Stimulated activated CD4-positive, alpha-beta T cell treated with anti-CD3 and anti-CD28 coated beads, Interleukin-1b, Interleukin-23, amount 100 ng/mL, for 48 hours (primary cell): ENCODE measurements at places on chromosomes 2 and 18.

DNA sequence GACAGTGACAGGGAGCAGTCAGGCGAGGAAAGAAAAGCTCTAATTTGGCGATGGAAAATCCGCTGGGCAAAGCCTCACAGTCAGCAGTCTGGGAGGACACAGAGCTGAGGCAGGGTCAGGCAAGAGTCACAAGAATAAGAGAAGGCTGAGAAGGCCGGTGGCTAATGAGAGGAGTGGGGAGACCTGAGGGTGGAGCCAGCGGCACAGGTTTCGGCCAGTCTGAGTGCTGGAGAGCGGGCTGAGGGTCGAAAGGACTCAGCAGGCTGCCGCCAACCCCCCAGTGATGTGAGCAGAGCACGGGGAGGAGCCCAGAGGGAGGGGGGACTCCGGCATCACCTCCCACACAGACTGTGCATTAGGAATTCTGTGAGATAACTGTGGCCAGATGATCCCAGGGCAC is 500.6 kb upstream of the MYT1L start:
- DNase-seq, result no peak

DNA sequence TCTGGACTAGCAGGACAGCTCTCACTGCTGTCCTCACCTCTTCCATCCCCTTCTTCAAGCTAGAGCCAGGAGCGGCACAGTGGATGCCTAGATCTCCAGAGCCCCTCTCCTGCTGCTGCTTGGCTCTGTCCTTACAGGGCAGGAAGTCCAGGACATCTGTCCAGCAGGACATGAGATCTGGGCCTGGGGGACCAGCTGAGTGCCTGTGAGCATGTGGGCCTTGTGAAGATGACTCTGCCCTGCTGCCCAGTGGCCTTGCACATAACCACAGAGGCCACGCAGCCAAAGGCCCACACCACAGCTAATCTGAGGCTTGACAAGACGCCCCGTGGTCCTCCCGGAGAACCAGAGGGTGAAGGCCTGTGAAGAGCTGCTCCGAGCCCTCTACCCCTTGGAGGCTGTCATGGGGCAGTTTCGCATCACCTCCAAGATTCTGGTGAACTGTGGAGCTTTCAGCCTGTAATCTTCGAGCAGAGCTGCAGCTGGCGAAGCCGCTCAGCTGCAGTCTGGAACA is 516.7 kb upstream of the HS6ST1 start:
- no peak for DNase-seq

DNA sequence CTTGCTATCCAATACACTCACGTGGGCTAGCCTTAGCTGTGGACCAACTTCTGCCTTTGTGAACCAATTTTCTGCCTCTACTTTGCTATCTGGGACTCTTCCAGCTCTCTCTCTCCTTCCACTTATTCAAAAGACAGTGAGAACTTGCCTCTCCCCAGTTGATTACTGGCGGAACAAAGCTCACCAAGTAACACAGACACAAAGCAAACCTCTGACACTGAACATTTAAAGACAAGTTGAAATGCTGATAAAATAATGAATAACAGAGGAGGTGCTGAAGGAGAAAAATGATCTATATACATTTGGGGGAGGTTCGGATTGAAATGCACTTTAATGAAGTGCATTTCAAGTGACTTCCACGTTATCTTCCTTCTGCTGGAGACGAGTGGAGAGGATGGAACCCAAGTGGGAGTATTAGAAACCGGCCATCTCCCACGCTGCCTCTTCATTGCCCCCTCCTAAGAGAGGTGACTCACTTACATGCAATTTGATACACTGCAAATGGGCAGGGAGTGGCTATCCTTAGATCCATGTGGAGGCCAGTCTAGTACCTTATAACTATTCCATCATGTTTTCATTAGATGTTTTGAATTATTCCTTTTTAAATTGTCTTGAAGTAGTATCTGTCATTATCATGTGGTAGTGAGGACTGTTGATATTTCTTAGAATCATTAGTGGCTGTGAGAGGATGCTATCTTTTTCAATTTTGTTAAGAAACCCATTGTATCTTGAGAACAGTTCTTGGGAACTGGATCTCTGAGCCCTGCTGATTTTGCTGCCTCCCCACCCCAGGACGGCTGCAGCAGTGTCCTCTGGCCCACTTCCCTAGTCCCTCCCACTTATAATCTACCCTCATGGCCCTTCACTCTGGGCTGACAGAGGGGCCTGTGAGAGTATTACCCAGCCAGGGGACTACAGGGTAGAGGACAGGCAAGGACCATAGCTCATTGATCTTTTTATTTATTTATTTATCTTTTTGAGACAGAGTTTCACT is 6.0 kb upstream of the GLI2 start:
- no peak for DNase-seq

- DNase-seq, result no peak
Observed at GRCh38 chr2:223442847-223443246, 159.3 kb downstream of the SCG2 start.

GRCh38 chr18:45012286-45012685 is 331.6 kb downstream of the SETBP1 start:
- DNase-seq, result no peak

DNA sequence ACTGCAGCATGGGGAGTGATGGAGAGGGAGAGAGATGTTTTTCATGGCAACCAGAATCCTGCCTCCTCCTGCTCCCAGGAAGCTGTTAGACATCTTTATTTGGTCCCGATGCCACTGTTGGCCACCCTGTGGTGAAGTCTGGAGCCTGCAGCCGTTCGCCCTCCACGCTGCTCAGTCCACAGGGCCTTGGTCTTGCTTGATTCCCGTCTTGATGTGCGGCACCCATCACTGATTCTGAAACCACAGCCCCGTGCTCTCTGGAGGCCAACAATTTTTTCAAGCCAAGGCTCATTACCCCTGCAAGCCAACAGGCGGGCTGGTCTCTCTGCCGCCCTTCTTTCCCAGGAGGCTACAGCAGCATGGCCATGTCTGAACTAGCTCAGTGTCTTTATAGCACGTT is 24.5 kb downstream of the SIGLEC15 start:
- DNase-seq, result no peak

DNA sequence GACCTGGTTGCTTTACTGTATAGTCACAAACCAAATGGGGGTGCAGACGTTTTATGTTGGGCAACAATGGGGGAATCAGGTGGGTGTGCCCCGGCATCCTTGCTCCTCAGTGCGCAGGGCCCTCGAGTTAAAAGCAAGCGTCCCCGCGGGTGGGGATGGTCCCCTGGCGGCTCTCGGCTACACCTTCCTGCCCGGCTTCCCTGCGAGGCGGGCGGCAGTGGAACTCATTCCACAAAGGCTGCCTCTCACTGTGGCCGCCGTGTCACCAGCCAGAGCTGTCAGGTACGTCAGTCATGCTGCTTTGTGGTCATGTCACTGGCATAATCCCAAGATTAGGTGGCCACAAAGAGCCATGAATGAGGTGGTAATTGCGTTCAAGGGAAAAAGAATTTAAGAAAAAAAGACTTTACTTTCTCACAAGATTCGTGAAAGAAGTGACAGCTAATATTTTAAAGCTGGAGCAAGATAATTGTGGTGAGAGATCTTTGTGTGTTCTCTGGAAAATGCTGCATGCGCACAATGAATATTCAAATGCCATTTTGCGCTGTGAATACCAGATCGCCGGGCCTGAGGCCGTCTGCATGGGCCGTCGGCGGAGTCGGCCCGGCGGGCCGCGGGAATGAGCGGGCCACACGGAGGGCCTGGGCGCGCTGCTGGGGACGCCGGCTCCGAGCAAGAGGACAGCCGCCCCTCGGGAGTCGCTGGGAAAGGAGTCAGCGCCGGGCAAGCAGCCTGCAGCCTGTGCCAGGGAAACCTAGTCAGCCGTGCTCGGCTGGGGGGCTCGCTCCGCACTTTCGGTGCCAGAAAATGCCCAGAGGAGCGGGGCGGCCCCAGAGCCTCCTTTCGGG is 82.3 kb upstream of the LDLRAD4 start:
- peak; percentile 75 for DNase-seq

GRCh38 chr2:146844226-146844990 is 1000.4 kb upstream of the ACVR2A start:
- no peak for DNase-seq

DNA sequence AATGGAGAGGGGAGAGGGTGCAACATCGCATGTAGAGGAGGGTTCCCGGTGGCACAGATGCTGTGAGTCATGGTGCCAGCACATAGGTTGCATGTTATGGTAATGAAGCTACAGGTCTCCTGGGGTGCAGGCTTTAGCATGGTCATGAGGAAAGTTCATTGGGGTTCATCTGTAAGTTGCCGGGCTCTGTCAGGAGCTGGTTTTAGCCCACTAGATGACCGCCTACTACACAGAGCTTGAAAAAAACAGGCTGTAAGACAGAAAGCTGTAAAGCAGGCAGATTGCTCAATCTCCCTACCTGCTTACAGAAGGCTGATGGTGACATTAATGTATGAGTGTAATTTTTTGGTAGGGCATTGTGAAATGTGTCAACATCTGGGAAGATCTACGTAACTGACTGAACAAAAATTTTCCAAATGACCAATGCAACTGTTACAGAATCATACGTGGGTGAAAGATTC is 23.9 kb downstream of the DYSF start:
- DNase-seq, result no peak
